SK-N-SH (cell line): ENCODE measurements at places on chromosomes 13 and 19. TPM values are rescaled to one million over a fixed set of nuclear protein-coding genes. Genes with fewer than 3 reads are reported as not detected.

The FUT6 gene
- polyA plus RNA-seq, result not detected in 2 replicates

The CPB2 gene
- not detected in 2 replicates for polyA plus RNA-seq

The TRPM4 gene
- polyA plus RNA-seq, result 16.9 and 20.6 TPM in 2 replicates

The NLRP12 gene
- polyA plus RNA-seq, result 0.02 and 0.05 TPM in 2 replicates

The TEX101 gene
- polyA plus RNA-seq, result 0.07 and 0.32 TPM in 2 replicates

The GPR18 gene
- polyA plus RNA-seq, result not detected in 2 replicates

The KIRREL2 gene
- polyA plus RNA-seq, result 0.21 and 0.37 TPM in 2 replicates

The ZNF569 gene
- 2.0 and 2.5 TPM in 2 replicates for polyA plus RNA-seq

The HIF3A gene
- polyA plus RNA-seq, result 0.92 and 0.96 TPM in 2 replicates

The COX6B2 gene
- 0.58 and 0.74 TPM in 2 replicates for polyA plus RNA-seq

The UBE2L5 gene
- polyA plus RNA-seq, result 0.02 and 0.15 TPM in 2 replicates

The RFPL4A gene
- 0.06 TPM in 1 of 2 replicates, not detected in the other for polyA plus RNA-seq

The KASH5 gene
- polyA plus RNA-seq, result 0.03 and 0.20 TPM in 2 replicates

DNA sequence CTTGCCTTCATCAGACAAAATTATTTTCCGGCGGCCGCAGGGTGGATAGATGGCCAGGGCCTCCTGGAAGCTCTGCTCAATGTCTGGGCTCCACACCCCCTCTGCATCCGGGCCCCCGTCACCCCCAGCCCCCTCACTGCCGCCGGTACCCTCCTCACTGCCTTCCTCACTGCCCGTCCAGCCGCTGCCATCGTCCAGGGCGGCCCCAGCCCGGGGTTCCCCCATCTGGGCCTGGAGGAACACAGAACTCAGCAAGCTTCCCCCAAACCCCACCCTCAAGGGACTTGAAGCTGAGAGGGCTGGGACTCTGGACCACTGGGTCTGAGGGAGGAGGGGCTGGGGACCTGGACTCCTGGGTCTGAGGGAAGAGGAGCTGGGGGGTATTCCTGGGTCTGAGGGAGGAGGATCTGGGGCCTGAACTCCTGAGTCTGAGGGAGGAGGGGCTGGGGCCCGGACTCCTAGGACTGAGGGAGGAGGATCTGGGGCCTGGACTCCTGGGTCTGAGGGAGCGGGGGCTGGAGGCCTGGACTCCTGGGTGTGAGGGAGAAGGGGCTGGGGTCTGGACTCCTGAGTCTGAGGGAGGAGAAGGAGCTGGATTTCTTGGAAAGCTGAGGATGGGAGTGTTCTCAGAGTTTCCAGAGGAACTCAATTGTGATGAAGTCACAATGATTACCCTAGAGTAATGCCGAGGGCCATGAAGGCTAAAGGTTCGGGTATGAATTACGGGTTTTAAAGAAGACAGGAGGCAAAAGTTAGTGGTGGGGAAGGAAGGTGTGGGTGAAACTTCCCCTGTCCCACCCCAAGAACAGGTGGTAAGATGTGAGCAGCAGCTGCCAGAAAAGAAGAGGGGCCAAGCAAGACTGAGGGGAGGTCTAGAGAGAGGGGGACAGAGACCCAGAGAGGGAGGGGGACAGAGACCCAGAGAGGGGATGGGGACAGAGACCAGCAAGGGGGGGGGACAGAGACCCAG lies 2.1 kb downstream of the TEAD2 start:
- no peak for DNase-seq

DNA sequence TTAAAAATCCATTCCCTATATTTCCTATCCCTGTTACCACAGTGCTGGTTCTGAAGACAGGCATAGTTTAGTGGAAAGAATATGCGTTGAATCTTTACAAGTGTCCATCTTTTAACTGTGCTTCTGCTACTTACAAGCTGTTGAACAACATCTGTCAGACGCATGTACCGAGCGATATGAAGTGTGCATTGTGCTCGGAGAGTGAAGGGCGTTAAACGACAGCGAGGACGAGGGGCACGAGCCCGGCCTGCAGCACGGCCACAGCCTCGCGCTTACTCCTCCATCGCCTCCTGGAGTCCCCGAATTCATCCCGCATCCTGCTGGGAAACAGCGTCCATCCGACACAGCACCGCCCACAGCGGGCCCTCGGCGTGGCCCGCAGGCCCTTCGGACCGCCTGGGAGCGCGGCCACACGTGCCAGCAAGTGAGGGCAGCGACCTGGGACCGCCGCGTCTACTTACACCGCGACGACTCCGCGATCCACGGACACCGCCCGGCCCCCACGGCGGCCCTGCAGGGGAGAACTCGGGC lies 514 bp downstream of the PCID2 start:
- DNase-seq, result no peak

DNA sequence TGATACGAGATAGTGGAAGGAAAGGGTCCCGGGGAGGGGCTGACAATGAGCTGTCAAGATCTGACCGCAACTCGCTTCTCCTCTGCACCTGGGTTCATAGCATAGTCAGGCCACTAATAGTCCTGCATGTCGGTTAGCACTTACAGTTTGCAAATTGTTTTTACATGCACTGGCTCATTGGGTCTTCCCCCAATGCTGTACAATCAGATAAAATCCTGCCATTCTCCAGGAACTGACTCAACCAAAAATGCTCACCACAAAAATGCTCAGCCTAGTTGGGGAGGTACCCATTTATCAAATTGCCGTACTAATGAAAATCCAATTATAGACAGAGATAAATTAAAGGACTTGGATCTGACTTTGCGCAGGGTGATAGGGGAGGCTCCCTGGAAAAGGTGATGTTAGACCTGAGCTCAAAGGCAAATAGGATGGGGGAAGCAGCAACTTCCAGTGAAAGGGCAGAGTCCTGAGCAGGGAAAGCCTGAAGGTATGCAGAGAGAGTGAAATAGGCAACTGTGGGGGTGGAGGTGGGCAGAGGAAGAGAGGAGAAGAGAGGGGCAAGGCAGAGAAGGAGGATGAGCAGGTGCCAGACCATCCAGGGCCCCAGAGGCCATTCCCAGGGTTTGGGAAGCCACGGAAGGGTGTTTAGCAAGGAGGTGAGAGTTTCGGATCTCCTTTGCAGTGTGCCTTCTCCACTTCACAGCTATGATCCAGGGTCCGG lies 326.1 kb upstream of the TSHZ3 start:
- DNase-seq, result no peak

DNA sequence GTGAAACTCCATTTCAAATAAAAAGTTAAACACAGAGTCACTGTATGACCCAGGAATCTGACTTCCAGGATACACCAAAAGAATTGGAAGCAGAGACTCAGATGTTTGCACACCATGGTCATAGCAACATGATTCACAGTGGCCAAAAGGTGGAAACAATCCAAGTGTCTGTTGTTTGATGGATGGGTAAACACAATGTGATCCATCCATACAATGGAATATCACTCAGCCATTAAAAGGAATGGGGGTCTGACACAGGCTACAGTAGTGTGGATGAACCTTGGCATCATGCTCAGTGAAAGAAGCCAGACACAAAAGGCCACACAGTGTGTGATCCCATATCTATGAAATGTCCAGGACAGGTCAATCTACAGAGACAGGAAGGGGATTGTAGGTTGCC lies 174.3 kb downstream of the PTPRS start:
- no peak for DNase-seq

- no peak for DNase-seq
These were observed 19.6 kb downstream of the ALG5 start for GRCh38 chr13:36979361-36980050.

- peak; percentile 59 for DNase-seq
These were observed 574 bp downstream of the MKNK2 start for GRCh38 chr19:2050349-2050990.

DNA sequence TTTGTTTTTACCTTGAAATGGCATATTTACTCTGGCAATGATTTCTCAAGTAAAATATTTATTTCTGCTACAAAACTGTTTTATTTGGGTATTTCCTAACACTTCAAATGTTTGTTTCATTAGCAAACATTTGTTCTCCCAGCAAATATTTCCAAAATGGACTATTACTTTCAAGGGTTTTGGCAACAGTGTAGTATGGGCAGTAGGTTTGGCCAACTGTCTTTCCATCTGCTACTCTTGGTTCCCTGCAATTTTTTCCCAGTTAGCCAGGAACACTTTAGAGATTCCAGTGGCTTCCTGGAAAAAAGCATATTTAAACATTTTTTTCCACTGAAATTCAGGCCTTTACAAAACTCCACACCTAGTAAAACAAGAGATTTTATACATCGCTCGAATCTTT lies 466.6 kb downstream of the SLITRK6 start:
- DNase-seq, result no peak

DNA sequence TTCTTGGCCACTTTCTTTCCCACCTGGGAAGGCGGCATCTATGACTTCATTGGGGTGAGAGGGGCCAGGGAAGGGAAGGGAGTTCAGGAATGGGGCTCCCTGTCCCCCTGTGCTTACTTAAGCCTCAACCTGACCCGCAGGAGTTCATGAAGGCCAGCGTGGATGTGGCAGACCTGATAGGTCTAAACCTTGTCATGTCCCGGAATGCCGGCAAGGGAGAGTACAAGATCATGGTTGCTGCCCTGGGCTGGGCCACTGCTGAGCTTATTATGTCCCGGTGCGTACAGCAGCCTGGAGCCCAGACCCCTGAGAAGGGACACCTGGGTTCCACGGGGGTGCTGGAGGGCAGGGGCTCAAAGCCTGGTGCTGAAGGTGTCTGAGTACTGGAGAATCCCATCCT lies 1.1 kb downstream of the TMEM147 start:
- DNase-seq, result no peak

DNA sequence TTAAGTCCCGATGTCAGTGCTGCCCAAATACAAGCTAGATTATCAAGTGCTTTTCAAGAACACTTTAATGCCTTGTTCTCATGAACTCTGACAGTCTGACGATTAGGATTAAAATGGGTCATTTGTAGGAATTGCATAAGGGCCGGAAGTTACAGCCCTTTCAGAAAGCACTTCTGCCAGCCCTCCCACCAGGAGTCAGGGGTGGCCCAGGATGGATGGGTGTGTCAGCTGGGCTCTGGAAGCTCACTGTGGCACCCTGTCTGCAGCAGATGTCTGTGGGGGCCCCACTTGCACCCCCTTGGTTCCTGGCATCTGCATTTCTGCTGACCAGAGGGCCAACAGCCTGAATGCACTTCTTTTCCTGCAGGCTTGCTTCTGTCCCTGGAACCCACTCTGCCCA lies 712.7 kb downstream of the UQCRFS1 start:
- no peak for DNase-seq

- no peak for DNase-seq
These were observed 262.5 kb downstream of the DIAPH3 start for GRCh38 chr13:59901191-59901590.

- peak; percentile 95 for DNase-seq
These were observed 2.5 kb downstream of the HDGFL2 start for GRCh38 chr19:4474514-4475022.

DNA sequence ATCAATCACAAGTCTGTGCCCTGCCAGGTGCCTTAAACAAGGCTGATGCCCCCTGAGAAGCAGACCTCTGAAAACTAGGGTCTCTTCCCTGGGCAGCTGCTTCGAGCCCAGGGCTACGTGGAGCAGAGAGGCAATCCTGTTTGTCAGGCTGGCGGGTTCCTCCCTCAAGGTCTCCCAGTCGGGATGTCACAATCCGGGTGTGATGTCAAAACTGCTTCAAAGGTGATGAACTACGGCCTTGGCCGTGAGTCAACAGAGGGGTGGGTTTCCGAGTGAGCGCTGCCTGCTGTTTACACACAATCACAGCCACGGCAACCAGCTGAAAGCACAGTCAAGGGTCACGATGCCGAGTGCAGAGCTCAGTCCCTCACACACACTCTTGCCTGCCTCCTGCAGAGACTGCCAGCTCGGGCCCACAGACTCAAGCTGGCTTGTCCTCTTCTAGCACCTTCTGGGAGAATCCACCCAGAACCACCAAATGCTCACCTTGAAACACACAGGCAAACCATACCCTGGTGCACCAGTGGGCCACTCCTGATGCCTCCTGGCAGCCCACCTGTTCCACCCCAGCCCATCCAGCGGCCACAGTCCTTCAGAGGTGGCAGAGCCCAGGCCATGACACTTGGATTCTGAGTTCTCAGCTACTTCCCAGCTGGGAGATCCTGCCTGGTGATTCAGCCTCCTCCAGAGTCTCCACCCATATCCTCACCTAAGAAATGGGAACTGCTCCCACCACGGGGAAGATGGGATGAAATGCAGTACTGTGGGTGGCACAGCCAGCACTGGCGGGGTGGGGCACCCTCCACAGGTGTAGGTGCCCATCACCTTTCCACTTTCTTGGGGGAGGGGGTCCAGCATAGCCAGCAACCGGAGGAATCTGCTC lies 6.8 kb downstream of the ELL start:
- DNase-seq, result no peak

DNA sequence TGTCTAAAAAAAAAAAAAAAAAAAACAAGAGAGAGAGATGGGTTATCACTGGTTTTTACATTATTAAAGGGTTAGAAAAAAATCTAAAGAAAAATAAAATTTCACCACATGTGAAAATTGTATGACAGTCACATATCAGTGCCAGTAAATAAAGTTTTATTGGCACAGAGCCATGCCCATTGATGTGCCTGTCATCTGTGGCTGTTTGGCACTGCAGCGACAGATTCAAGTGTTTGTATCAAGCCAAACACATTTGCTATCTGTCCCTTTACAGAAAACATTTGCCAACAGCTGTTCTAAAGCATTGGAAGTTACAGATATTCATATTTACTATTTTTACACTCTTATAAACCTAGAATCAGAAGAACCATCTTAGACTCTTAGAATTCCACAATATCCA lies 16.3 kb downstream of the FCHO1 start:
- DNase-seq, result no peak

DNA sequence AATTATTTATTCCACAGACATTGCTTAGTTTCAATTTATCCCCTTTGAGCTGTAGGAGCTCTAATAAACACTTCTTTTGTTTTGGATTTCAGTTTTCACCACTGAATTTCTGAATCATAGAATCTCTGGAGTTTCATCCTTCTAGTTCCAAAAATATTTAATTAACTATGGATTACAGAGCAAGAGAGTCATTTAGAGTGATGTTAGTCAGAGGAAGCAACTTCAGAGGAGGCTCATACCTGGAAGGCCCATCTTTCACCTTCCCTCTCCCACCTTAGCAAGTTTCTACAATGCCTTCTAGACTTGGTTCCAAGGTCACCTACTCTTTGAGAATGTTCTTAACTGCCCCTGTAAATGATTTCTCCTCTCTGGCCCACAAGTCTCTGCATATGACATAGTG lies 353.2 kb downstream of the SPRY2 start:
- no peak for DNase-seq

GRCh38 chr13:44592216-44592847 lies 16.2 kb upstream of the TSC22D1 start:
- no peak for DNase-seq

DNA sequence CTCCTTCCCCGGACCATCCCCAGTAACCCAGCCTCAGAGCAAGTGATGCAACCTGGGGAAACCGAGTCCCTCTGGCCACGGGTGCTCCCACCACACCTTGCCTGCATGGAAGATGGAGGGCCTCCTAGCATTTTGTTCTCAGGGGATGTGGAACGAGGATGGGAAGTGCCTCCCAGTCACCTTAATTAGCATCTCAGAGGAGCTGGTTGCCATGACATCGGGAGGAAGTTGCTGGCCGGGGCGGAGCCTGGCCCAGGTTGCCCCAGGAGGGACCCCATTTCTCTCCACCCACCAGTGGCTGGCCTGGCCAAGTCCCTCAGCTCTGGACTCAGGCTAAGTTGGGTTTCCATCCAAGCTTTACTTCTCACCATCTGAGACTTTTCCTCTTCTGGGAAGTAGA lies 24.1 kb upstream of the PTPRS start:
- peak; percentile 49 for DNase-seq

- no peak for DNase-seq
These were observed 815.9 kb downstream of the SLITRK6 start for GRCh38 chr13:84983321-84983720.

GRCh38 chr19:40143612-40144011 lies 47.6 kb upstream of the MAP3K10 start:
- no peak for DNase-seq
